Naive B cell (primary cell): ENCODE measurements at places on chromosomes 13 and 19. TPM values are rescaled to one million over a fixed set of nuclear protein-coding genes. Genes with fewer than 3 reads are reported as not detected.

DNA sequence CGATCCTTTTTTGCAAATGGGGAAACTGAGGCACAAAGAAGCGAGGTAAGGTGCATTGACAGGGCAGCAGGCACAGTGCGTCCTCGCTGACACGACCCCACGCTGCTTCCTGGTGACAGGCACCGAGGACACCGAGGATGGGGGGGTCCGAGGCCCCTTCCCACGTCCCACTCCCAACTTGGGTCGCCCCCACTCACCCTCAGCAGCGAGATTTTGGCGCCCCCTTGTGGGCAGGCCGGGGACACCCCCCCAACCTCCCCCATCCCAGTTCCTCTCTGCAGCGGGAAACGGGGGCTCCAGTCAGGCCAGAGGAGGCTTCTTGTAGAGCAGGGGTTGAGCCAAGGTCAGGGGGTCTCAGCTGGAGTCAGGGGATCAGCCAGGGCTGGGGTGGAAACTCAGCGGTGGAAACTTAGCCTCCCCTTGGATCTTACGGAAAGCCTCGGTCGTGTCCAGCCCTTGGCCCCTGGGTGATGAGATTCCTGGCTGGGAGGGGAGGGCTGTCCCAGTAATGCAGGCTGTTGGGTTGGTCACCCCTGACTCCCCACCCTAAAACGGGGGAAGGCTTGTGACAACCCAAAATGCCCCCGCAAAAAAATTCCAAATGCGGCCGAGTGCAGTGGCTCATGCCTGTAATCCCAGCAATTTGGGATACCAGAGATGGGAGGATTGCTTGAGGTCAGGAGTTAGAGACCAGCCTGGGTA lies 8.2 kb downstream of the SMIM24 start:
- no peak for DNase-seq

GRCh38 chr13:51025245-51025905 lies 85.7 kb downstream of the C13orf42 start:
- no peak for DNase-seq

GRCh38 chr19:18170714-18171255 lies 2.8 kb upstream of the IFI30 start:
- DNase-seq: peak; percentile 51

DNA sequence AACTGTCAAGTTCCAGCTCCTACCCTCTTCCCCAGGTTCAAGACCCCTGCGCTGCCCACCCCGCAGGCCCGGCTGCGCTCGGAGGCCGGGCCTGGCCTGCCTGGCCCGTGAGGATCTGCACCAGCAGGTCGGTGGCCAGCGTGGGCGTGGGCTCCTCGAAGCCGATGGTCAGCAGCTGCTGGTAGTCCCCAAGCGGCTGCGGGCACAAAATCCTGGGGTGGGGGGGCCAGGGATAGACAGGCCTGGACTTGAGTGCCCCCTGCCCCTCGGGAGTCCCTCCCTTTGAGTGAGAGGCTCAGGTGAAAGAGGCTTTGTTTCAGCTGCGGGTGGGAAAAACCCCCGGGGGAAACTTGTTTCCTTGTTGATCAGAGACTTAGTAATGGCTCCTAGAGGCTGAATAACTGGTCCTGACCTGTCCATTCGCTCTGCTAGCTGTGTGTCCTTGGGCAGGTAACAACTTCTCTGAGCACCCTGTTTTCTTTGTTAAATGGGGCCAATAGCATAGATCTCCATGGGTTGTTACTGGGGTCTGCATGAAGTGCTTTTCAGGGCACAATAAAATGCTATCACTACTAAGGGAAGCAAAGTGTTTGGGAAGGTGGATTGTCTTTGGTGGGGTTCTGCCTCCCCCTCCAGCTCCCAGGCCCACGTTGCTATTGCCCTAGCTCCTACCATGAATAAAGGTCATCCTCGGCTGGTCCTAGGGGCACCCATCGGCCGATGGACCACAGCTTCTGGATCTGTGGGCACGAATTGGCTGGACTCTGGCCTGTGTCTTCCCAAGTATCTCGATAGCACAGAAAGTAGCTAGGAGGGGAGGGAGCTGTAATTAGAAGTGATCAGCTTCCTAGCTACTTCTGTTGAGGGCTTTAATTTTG lies 3.5 kb downstream of the C19orf67 start:
- peak; percentile 28 for DNase-seq

GRCh38 chr19:8109455-8109854 lies 39.9 kb downstream of the FBN3 start:
- DNase-seq: no peak

- DNase-seq: no peak
Measured at GRCh38 chr19:10551698-10552301, 8.1 kb downstream of the ATG4D start.

- no peak for DNase-seq
Measured at GRCh38 chr19:35353635-35354034, 4.6 kb upstream of the FFAR3 start.

DNA sequence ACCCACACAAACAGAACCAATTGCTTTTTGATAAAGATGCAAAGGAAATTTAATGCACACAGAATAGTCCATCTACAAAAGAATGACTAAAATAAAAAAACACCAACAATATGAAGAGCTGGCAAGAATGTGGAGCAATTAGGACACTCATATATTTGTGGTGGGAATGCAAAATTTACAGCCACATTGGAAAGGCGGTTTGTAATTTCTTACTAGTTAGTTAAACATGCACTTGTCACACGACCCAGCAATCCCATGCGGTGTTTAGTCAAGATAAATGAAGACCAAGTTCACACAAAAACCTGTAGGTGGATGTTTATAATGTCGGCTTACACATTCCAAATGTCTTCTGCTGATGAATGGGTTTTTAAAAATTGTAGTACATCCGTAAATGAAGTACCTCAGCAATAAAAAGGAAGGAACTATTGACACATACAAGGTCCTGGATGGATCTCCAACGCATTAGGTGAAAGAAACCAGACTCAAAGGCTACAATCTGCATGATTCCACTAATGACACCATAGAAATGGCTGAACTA lies 5.2 kb downstream of the GRTP1 start:
- DNase-seq: no peak

DNA sequence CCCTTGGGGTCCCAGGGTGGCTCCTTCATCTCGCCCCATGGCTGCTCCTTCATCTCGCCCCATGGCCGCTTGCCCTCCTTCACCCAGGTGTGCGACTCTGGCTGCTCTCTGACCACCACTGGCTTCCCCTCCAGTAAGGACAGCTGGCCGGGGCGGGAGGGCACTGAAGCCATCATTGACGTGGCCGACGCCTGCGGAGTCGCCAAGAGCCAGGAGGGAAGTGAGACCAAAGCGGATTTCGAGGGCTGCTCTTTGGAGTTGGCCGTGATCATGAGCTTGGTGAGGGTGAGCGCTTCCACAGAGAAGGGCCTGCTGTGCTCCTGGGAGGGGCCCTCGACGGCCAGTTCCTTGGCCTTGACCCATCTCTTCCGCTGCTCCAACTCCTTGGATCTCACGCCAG lies 4.0 kb upstream of the COX6B2 start:
- DNase-seq: no peak

DNA sequence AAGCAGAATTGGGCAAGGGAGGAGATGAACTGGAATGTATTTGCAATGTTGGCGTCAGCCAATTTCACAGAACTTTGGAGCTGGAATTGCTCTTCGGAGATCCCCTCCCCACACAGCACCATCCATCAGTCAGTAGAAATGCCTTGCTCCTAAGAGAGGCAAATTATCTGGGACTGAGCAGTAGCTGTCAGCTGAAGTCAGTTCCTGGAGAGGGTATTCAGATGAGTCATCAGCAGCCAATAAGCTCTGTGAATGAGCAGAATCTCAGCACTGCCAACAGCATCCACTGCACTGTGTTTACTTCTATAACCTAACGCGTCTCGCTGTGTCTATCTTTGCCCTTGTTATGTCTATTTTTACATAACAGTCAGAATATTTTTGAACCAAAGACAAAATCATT lies 213.7 kb downstream of the SLITRK5 start:
- DNase-seq: no peak

DNA sequence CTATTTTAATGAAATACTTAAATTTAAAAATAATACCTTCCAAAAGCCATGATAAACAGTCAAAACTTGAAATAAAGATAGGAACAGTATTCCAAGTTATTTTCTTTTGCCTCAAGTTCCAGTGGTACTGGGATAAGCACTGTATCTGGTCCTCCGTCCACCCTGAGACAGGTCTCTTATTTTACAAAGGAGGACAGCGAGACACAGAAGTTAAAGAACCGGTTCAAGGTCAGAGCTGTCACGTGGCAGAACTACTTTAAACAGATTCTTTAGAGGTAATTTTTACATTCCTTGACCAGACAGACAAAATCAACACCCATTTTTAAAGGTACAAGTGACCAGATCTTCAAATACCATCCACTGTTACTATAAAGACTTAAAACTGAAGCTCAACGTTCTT lies 10.4 kb upstream of the DOCK9 start:
- DNase-seq: no peak

DNA sequence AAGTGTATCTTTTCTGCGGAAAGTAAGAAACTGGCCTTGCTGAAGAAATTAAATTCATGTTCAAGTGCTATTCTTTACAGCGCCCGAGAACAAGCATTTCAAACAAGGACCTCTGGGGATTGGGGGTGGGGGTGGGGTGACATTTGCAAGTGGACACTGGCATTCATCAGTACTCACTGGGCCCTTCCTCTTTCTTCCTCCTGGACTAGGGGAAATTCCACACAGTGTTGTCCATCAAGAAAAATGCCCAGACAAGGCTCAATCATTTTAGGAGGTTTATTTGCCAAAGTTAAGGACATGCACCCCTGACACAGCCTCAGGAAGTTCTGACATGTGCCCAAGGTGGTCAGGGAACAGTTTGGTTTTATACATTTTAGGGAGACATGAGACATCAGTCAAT lies 22.9 kb upstream of the OR10H1 start:
- no peak for DNase-seq

DNA sequence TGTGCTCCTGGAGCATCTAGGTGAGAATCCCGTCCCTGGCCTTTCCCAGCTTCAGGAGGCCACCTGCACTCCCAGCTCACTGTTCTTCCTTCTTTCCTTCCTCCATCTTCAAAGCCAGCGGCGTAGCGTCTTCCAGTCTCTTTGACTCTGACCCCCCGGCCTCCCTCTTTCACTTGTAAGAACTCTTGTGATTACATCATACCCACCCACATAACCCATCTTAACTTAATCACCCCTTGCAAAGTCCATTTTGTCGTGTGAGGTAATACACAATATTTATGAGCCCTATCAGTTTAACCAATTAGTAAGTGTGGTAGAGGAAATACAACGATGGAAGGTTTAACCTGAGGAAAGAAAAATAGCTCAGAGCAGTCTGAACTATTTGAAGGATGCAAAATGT lies 4.6 kb upstream of the CDC16 start:
- DNase-seq: no peak

DNA sequence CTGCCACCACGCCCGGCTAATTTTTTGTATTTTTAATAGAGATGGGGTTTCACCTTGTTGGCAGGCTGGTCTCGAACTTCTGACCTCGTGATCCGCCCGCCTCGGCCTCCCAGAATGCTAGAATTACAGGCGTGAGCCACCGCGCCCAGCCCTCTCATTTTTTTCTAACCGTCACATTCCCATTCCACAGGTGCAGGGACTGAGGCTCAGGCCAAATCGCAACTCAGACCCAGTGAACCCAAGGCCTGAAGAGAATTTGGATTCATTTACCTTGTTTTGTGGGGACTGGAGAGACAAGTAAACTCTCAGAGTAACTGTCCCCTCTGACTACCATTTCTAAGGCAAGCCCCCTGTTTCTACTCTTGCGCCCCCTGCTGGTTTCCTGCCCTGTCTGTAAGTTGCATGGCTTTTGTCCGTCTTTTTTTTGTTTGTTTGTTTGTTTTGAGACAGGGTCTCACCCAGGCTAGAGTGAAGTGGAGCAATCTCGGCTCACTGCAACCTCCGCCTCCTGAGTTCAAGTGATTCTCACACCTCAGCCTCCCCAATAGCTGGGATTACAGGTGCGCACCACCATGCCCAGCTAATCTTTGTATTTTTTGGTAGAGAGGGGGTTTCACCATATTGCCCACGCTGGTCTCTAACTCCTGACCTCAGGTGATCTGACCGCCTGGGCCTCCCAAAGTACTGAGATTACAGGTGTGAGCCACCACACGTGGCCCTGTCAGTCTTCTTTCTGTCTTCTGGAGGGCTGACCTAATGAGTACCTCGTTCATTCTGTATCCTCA lies 2.3 kb upstream of the STRN4 start:
- peak; percentile 51 for DNase-seq

DNA sequence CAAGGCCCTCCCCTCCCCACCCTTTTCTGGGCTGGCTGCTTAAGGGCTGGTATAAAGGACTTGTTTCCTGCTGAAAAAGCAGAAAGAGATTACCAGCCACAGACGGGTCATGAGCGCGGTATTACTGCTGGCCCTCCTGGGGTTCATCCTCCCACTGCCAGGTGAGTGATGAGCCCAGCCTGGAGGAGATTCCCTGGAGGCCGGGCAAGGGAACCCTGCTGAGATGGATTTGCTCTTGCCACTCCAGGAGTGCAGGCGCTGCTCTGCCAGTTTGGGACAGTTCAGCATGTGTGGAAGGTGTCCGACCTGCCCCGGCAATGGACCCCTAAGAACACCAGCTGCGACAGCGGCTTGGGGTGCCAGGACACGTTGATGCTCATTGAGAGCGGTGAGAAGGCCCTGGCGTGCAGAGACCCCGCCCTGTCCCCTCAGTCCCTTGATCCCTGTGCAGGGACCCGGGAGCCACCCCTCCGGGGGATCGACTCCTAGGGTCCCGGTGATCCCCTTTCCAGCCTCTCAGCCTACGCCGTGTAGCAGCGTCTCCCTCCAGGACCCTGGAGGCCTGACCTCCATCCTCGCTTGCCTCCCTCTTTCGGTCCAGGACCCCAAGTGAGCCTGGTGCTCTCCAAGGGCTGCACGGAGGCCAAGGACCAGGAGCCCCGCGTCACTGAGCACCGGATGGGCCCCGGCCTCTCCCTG lies at the start of gene CD177:
Gene CD177 (plus strand): TSS at position 81 of the 699 bp plus-strand sequence. CDS start 29 bp downstream, at position 110.
- no peak for DNase-seq

The IGFL1 gene
- polyA plus RNA-seq: not detected

The ZNF613 gene
- polyA plus RNA-seq: 5.6 TPM

The CEACAM1 gene
- not detected for polyA plus RNA-seq

The ZNF473 gene
- 7.5 TPM for polyA plus RNA-seq

The CD22 gene
- 364 TPM for polyA plus RNA-seq

The SHISA7 gene
- not detected for polyA plus RNA-seq

The SH2D3A gene
- 7.5 TPM for polyA plus RNA-seq
